Aorta (tissue), 5 donors: ENCODE measurements at places on chromosomes 3 and 15. TPM values are rescaled to one million over a fixed set of nuclear protein-coding genes. Genes with fewer than 3 reads are reported as not detected.
A peak's percentile ranks its signal among the peaks of the same experiment; 100 is the strongest.

GRCh38 chr3:4334548-4334947 is 31.4 kb downstream of the SETMAR start:
- no peak overlapping the region for H3K4me3 ChIP-seq
- no peaks in the 10 kb centered on the region for H3K36me3 ChIP-seq
- H3K4me1 ChIP-seq = peaks cover 1% of the 10 kb centered on the region
- no peak overlapping the region for H3K27ac ChIP-seq

DNA sequence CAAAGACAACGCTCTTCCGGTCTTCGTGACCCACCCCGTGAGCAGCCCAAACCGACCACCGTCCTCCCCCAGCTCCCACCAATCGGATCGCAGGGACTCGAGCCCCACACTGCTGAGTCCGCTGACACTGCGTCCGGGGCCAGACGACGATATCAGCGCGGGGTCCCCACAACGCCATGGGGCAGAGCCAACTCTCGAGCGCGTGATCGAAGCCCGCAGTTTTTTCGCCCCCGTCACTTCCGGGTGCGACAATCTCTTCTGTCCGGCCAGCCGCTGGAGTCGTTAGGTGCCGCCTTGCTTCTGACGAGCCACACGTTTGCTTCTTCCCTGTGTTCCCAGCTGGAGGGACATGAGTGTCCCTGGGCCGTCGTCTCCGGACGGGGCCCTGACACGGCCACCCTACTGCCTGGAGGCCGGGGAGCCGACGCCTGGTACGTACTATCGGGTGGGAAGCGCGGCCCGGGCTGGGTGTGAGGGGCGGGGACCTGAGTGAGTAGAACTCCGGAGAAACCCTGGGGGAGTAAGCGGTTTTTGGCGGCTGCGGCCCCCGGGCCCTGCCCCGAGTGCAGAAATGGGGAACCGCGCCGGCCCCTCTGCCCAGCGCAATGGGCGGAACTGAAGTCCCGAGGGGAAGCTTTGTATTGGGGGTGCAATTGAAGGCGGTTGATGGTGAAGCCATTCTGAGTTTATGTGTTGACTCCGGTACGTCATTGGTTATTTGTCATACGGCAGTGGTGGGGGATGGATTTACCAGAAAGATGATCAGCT is at the start of gene BLOC1S6:
Gene BLOC1S6 (plus strand): TSS at position 285 of the 768 bp plus-strand sequence. CDS start 65 bp downstream, at position 350.
- no peaks in the 10 kb centered on the region for H3K27me3 ChIP-seq
- peak within 1 kb of the TSS; percentile 64 for H3K27ac ChIP-seq
- peak within 1 kb of the TSS; percentile 67 for H3K4me3 ChIP-seq
- H3K36me3 ChIP-seq = no peaks in the 10 kb centered on the region

- no peak for DNase-seq
- no peaks in the 10 kb centered on the region for H3K4me1 ChIP-seq
- no peak overlapping the region for H3K27ac ChIP-seq
- no peaks in the 10 kb centered on the region for H3K36me3 ChIP-seq
- no peak overlapping the region for H3K4me3 ChIP-seq
These were observed 120.0 kb upstream of the GADL1 start for GRCh38 chr3:31014317-31015040.

- no peaks in the 10 kb centered on the region for H3K36me3 ChIP-seq
- DNase-seq = no peak
- no peak overlapping the region for H3K4me3 ChIP-seq
- H3K27ac ChIP-seq = no peak overlapping the region
These were observed 10.1 kb upstream of the MOBP start for GRCh38 chr3:39457361-39457760.

DNA sequence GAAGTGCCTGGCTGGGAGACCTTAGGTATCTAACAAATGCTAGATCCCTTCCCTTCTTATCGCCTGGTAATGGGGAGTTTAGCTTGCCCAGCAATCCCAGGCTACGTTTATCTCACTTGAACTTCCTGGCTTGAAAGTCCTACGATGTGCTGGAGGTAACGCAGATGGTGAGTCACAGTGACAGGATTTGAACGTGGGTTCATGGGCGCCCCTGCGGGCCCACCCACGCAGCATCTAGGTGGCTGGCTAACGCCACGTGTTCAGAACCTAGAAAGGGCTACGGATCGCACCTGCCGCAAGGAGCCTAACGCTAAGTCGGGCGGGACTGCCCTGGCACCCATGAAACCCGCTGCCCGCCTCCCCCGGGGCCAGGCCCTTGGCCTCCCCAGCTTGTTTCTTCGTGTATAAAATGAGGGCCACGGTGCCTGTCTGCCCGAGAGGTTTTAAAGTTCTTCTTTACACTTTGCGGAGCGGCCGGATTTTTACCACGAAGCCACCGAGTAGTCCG is 600 bp upstream of the USP3 start:
- peak overlapping the region; percentile 92 for H3K27ac ChIP-seq
- H3K27me3 ChIP-seq = no peaks in the 10 kb centered on the region

Gene GXYLT2
- total RNA-seq = 20.4 TPM

- H3K4me3 ChIP-seq = no peak overlapping the region
- H3K36me3 ChIP-seq = no peaks in the 10 kb centered on the region
- H3K27me3 ChIP-seq = no peaks in the 10 kb centered on the region
- H3K27ac ChIP-seq = no peak overlapping the region
- no peak for DNase-seq
- H3K4me1 ChIP-seq = no peaks in the 10 kb centered on the region
These were observed 34.1 kb upstream of the HES1 start for GRCh38 chr3:194101592-194102432.

- no peaks in the 10 kb centered on the region for H3K27me3 ChIP-seq
- H3K27ac ChIP-seq = no peak overlapping the region
- peak overlapping the region; percentile 10 for H3K4me3 ChIP-seq
- no peaks in the 10 kb centered on the region for H3K36me3 ChIP-seq
- H3K4me1 ChIP-seq = no peaks in the 10 kb centered on the region
- peak; percentile 54 for DNase-seq
These were observed 554 bp downstream of the CHST13 start for GRCh38 chr3:126524429-126524988.

- no peak overlapping the region for H3K27ac ChIP-seq
- no peak overlapping the region for H3K4me3 ChIP-seq
- no peaks in the 10 kb centered on the region for H3K4me1 ChIP-seq
- no peaks in the 10 kb centered on the region for H3K27me3 ChIP-seq
- no peak for DNase-seq
- no peaks in the 10 kb centered on the region for H3K36me3 ChIP-seq
These were observed 184.4 kb upstream of the LPP start for GRCh38 chr3:187969581-187969950.

- no peaks in the 10 kb centered on the region for H3K36me3 ChIP-seq
- DNase-seq = no peak
- H3K27ac ChIP-seq = no peak overlapping the region
- no peak overlapping the region for H3K4me3 ChIP-seq
- no peaks in the 10 kb centered on the region for H3K27me3 ChIP-seq
These were observed 4.7 kb upstream of the TMEM41A start for GRCh38 chr3:185503521-185503920.

DNA sequence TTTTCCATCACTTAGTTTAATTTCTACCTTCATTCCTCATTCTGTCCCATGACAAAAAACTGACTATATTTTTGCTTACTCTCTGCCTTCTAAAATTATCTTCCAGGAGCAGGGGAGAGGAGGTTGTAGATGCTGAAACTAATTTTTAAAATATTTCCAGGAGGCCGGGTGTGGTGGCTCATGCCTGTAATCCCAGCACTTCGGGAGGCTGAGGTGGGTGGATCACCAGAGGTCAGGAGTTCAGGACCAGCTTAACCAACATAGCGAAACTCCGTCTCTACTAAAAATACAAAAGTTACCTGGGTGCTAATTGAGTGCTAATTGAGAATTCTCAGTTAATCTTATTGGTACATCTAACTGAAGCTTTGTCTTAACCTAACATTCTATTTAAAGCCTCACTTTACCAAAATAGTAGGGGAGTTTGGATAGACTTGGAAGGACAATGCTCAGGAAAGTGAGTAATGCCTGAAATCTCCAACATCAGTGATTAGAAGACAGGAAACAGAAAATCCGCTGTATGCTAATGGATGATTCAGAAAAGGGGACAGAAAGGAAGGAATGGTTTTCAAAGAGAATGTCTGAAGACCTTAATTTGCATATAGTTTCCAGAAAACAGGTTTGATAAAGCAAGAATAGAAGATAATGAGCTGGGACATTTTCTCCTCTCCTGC is 336.1 kb downstream of the GBE1 start:
- no peaks in the 10 kb centered on the region for H3K4me1 ChIP-seq
- H3K36me3 ChIP-seq = no peaks in the 10 kb centered on the region
- H3K27ac ChIP-seq = no peak overlapping the region
- no peak overlapping the region for H3K4me3 ChIP-seq
- H3K27me3 ChIP-seq = no peaks in the 10 kb centered on the region
- no peak for DNase-seq

Gene POPDC2
- total RNA-seq = 11.5 TPM

DNA sequence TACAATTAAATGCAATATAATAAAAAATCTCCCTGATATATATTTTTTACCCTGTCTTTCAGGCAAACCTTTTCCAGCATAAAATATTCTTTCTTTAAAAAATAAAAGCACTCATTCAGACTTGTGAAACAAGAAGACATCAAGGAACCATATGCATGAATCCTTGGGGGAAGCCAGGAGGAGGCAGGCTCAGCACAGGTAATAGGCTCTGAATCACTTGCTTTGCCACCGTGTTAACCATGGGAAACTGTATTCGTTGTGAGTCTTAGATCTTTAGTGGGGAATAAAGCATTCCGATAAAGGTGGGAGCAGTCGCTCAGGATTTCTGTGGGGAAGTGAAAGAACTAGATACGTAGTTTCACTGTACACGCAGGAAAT is 42.4 kb downstream of the FBN1 start:
- no peaks in the 10 kb centered on the region for H3K36me3 ChIP-seq
- H3K4me3 ChIP-seq = peak overlapping the region; percentile 26
- H3K27me3 ChIP-seq = no peaks in the 10 kb centered on the region
- H3K4me1 ChIP-seq = peaks cover 1% of the 10 kb centered on the region
- peak overlapping the region; percentile 96 for H3K27ac ChIP-seq

DNA sequence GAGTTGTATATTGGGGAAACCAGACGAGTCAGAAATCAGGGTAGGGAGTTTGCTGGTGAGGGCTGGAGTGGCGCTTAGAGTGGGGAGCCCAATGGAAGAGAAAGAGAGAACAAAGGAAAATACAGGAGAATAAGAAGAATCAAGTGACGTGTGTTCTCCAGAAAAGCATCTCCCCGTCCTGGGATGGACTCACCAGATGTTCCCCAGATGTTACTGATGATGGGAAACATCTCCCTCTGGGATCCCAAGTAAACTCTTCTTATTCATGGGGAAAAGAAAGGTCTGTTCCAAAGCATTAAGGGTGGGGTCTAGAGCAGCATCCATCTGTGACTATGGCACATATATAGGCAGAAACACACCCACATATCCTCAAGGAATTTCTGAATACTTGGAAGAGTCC is 3.0 kb upstream of the CSRNP1 start:
- H3K4me3 ChIP-seq = no peak overlapping the region
- no peaks in the 10 kb centered on the region for H3K36me3 ChIP-seq
- no peak overlapping the region for H3K27ac ChIP-seq
- H3K4me1 ChIP-seq = no peaks in the 10 kb centered on the region
- no peak for DNase-seq
- no peaks in the 10 kb centered on the region for H3K27me3 ChIP-seq

- H3K27me3 ChIP-seq = no peaks in the 10 kb centered on the region
- H3K4me1 ChIP-seq = no peaks in the 10 kb centered on the region
- H3K36me3 ChIP-seq = no peaks in the 10 kb centered on the region
- H3K27ac ChIP-seq = no peak overlapping the region
- H3K4me3 ChIP-seq = no peak overlapping the region
- DNase-seq = no peak
These were observed 25.7 kb downstream of the FSIP1 start for GRCh38 chr15:39756806-39757522.

DNA sequence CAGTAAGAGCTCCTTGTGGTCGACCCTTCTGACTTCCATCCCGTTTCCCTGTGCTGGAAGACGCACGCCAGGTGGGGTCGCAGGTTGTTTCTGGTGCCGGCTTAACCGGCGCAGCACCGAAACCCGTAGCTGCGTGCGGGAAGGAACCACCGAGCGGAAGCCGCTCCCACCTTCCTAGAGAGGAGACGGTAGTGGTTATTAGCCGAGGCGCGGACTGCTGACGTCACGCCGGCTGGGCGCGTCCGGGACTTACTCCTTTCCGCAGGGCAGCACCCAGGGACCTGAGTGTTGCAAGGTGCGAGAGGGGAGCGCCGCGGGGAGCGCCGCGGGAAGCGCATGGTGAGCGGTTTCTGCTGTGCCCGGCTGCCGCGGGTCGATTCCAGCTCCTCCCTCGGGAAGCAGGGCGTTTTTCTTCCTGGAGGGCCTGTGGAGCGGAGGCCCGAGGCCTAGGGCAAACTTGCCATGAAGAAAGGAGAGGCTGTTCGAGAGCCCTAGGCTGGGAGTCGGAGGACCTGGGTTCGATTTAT is at the start of gene ZNF501:
Gene ZNF501 (plus strand): TSS at position 252 of the 527 bp plus-strand sequence. CDS start 4,787 bp downstream, outside the sequence.
- peak; percentile 96 for DNase-seq
- no peak within 1 kb of the TSS for H3K27ac ChIP-seq
- H3K4me3 ChIP-seq = peak within 1 kb of the TSS; percentile 76
- H3K27me3 ChIP-seq = no peaks in the 10 kb centered on the region
- H3K4me1 ChIP-seq = no peaks in the 10 kb centered on the region

GRCh38 chr15:82670699-82671098 is 23.5 kb upstream of the CPEB1 start:
- H3K27ac ChIP-seq = no peak overlapping the region
- H3K36me3 ChIP-seq = no peaks in the 10 kb centered on the region
- H3K4me3 ChIP-seq = no peak overlapping the region
- no peaks in the 10 kb centered on the region for H3K4me1 ChIP-seq
- H3K27me3 ChIP-seq = no peaks in the 10 kb centered on the region

DNA sequence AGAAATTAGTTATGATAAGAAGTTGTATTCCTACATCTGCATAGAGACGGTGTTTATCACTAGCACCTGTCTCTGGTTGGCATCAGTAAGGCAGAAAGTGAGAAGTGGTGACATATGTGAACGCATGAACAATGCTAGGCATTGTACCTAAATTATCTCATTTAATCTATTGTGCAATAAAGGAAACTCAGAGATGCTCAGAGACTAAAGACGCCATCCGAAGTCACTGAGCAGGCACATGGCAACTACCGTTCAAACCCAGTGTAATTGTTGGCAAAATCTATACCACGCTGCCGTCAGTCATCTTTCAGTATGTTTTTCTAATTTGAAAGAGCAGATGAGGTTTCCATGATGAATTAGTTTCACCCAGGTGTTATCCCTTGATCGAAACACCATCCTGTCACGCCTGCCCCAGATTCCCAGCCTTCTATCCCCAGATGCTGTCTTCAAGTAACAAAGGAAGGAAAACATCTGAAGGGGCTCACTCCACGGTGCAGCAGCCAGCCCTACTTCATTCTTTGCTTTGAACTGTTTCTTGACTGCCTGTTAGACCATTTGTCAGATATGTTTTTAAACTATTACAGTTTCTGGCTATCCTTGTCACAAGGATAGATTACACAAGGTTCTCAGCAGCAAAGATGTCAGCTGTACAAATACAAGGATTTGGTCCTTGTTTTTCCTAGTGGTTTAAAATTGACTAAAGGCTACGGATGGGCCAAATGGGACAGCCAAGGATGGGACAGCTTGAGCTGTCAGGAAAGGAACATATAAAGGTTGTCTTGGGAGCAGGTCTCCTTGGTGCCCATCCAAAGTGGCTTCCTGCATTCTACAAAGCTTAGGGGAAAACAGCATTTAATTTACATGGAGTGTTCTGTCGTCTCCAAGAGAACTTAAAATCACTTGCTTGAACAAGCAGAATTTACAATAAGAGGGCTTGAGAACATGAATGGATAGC is 99.1 kb downstream of the TMEM108 start:
- no peaks in the 10 kb centered on the region for H3K4me1 ChIP-seq
- H3K36me3 ChIP-seq = no peaks in the 10 kb centered on the region
- H3K27ac ChIP-seq = no peak overlapping the region
- no peak for DNase-seq
- no peaks in the 10 kb centered on the region for H3K27me3 ChIP-seq

Gene SLC28A2
- total RNA-seq = not detected
